ENCODE measurements at places on chromosomes 2 and 18.

DNA sequence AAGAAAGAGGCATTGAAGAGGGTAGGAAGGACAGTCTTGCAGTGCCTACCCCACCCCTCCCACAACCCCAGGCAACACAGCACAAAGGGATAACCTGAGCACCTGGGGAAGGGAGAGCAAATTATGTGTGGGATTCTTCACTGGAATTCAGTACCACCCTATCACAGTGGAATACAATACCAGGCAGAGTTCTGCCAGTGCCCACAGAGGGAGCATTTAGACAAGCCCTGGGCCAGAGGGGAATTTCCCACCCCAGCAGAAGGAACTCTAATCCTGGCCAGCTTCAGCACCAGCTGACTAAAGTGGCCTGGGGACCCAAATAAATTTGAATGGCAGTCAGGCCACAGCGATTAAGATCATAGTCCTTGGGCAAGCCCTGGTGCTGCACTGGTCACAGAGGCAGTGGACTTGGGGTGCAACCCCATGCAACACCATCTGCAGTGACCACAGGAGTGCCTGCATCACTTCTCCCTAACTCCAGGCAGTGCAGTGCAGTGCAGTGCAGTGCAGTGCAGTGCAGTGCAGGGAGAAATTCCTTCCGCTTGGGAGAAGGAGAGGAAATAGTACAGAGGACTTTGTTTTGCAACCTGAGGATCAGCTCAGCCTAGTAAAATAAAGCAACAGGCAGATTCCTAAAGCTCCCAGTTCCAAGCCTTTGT is 147.8 kb upstream of the SRD5A2 start:
- DNase-seq = no peak

- DNase-seq = no peak
These were observed 8.3 kb upstream of the TMEM178A start for GRCh38 chr2:39657287-39657937.

DNA sequence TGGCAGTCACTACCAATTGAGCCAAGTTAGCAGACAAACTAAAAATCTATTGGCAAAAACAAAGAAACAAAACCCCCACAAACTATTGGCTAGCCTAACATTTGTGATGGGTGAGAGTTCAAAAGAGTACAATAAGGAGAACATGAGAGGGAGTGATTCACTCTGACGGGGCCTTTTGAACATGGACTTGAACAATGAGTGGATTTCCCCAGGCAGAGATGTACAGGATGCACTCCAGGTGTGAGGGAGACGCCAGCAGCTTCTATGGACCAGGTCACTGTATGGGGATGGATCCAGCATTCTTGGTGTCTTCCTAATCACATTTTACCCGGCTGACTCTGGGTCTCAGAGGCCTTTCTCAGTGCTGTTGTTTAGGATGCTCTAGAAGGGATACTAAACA is 167.5 kb upstream of the SMAD2 start:
- no peak for DNase-seq

DNA sequence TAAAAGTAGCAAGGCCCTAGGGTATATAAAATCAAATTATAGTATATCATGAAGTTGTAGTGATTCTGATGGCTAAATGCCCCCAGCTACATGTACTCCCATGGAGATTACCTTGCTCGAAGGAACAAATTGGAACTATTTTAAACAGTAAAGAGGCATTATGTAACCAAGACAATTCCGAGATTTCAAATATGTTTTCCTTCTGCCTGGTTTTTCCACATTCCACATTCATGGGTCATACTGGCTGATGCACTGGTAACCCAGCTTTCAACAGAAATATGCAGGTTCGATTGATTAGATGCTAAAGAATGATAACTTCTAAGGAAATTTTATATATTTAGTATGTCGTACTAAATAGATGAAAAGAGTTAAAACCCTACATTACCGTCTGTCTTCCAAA is 62.3 kb upstream of the MGAT4A start:
- DNase-seq = no peak

DNA sequence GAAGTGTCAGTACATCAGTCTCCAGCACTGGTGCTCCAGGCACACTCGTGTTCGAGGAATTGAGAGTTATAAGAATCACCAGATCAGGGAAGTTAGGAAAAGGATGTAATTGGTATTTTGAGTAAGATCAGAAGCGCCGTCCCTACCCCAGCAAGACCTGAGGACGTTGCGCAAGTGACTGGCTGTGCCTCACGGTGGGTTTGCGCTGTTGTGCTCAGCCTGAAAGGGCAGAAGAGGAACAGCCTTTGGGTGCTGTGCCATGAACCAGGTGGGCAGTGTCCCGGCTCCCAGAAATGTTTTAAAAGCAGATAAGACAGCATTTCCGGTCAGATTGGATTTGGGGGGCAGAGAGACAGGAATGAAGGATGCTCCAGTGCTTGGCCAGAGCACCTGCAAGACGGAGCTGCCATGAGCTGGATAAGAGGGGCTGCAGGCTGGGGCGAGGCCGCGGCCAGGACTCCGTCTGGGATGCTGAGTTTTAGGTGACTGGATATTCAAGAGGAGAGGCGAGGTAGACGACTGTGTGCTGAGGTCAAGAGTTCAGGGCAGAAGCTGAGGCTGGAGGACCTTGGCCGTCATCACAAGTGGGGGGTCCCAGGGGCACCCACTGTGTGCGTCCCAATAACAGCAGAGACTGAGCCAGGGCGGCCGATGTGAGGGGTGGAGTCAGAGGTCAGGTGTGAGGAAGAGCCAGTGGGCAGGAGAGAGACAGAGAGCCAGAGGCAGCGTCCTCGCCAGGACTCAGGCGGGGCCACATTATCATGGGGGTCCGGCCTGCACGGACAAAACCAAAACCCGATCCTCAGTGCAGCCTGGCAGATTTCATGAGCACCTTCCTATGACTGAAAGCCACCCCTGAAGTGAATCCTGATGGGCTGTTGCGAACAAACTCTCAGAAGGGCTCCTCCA is 77.7 kb upstream of the ALKAL2 start:
- DNase-seq = no peak

GRCh38 chr2:18605115-18605514 is 15.7 kb upstream of the NT5C1B start:
- DNase-seq = no peak

DNA sequence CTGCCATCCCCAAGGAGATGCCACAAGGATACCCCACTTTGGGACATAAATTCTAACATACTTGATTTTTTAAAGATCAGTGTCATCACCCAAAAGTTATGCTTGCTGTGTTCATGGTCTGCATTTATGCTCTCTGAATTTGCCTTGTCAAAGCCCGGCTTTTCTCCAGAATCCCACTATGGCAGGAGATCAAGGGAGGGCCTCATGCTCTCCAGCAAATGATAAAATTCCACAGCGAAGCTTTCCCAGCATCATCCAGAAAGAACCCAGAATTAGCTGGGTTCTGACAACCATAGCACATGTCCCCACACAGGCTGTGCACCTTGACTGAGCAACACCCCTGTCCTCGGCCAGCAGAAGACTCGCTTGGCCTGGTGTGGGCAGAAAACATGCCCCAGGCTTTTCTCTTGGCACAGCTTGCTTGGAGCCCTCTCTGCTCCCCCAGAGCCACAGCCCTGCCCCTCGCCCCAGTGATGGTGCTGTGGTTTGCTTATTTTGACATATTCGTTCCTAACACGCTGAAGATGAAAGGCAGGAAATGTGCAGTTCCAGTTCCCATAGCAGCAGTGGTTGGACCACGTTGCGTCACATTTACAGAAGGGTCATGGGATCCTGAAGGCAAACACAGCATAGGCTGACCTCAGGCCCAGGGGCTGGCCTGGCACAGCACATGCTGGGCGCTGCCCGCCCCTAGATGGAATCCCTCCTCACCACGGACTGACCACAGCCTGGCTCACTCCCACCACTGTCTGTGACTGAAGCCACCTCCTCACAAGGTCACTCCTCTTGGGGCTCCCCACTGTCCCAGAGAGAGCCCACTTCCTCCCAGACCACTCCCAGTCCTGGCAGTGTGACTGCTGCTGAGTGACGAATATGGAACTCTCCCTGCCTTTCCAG is 14.1 kb upstream of the CHRNA1 start:
- DNase-seq = peak; percentile 82

DNA sequence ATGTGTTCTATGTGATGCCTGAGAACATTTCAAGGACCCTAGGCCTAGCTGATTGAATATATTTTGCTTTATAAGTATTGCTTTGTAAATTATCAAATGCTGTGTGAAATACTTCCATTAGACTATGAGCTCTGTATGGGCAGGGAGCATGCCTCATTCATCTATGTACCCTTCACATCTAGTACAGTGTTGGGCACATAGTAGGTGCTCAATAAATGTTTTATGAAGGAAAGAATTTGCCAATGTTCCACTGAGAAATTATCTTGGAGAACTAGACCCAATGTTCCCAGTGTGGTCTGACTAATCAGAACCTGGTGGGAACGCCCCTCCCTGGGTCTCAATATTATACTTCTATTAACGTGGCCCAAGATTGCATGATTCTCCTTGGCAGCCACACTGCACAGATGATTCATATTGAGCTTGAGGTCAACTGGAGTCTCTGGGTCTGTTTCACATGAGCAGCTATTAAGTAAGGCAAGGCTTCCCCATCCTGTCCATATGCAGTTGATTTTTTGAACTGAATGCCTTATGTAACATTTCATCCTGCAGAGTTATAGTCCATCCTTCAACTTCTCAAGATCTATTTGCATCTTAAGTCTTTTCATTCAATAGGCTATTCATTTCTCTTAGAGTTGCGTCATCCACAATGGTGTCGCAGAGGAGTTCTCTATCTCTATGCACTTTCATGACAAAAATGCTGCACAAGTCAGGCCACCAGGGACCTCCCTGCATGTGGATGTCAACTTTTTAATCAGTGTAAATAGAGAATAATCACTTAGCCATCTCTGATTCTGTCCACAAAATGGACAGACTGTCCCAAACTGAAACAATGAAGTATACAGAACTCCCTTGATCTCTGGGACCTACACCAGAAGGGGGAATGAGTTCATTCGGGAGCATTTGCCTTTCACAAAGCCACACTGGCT is 257.6 kb downstream of the CYP26B1 start:
- DNase-seq = no peak

GRCh38 chr2:17538022-17538843 is 2.3 kb upstream of the VSNL1 start:
- DNase-seq = no peak

DNA sequence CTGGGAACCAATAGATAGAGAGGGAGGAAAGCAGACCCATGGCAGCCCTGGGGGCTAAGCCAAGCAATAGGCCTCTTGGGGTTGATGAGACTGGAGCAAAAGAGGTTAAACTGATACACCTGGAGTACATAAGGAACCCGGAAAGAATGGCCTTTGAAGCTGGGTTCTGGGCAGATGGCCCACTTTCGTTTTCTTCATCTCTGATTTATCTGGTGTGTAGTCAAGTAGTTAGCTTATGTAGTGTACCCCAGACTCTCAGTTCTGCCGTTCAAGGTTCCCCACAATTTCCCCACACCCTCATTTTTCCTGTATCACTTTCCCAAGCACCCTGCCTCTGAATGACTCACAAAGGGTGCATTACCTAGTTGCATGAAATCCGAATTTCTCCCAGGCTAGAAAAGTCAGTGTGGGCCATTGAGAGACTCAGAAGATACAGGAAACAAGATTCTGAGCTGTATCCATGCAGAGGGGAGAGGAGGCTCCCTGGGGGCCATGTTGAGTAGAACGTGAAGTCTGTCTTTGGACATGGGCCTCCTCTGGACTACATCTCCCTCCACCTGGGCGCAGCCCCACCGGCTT is 235.0 kb downstream of the LOXHD1 start:
- peak; percentile 7 for DNase-seq

DNA sequence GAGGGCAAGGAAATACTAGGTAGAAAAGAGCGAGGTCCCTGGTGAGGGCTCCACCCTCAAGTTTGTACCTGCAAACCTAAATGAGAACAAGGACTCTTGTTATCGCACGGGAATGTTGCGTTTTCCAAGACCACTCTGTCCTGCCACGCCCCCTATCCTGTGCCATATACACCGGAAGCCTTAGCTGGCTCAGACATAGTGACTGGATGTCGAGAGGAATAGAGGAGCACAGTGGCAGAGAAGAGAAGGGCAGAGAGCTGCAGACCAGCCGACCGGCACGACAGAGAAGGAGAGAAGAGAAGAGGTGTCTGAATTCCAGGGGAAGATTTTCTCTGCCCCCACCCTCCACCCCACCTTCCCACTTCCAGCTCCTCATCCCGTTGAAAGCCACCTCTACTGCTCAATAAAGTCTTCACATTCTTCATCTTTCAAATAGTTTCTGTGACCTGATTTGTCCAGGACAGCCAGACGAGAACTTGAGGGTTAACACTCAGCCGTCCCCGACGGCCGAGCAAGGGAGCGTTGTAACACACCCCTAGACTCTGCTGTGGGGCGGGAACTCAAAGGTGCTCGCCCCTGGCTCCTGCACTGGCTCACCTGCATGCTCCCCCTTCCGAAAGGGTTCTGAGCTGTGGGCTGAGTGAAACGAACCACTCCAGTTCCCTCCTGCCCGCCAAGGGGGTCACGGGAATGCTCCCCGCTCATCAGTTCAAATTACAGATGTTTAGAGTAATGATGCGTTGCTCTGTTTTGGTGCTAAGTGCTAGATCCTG is 24.9 kb upstream of the COL3A1 start:
- no peak for DNase-seq

GRCh38 chr2:233389601-233390125 is 35.4 kb downstream of the DGKD start:
- DNase-seq = peak; percentile 32

DNA sequence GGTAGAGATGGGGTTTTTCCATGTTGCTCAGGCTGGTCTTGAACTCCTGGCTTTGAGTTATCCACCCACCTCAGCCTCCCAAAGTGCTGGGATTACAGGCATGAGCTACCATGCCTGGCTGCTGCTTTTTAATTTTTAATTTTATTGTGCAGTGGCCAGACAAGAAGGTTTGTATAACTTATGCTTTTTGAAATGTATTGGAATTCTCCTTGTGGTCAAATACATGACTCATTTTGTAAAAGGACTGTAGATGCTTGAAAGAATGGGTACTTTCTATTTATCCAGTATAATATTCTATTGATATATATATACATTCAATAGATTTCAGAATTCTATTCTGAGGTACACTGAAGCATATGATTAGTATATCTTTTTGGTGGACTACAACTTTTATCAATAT is 82.6 kb upstream of the ST3GAL5 start:
- DNase-seq = no peak

- no peak for DNase-seq
These were observed 7.0 kb downstream of the NCKAP5 start for GRCh38 chr2:133561045-133561852.

GRCh38 chr2:36963106-36963505 is 3.2 kb downstream of the STRN start:
- DNase-seq = no peak

- no peak for DNase-seq
These were observed 2.3 kb upstream of the GTF3C3 start for GRCh38 chr2:196801674-196802261.

GRCh38 chr2:191638079-191638801 is 39.7 kb upstream of the NABP1 start:
- DNase-seq = no peak
